ENCODE measurements at places on chromosomes 12 and 14.

DNA sequence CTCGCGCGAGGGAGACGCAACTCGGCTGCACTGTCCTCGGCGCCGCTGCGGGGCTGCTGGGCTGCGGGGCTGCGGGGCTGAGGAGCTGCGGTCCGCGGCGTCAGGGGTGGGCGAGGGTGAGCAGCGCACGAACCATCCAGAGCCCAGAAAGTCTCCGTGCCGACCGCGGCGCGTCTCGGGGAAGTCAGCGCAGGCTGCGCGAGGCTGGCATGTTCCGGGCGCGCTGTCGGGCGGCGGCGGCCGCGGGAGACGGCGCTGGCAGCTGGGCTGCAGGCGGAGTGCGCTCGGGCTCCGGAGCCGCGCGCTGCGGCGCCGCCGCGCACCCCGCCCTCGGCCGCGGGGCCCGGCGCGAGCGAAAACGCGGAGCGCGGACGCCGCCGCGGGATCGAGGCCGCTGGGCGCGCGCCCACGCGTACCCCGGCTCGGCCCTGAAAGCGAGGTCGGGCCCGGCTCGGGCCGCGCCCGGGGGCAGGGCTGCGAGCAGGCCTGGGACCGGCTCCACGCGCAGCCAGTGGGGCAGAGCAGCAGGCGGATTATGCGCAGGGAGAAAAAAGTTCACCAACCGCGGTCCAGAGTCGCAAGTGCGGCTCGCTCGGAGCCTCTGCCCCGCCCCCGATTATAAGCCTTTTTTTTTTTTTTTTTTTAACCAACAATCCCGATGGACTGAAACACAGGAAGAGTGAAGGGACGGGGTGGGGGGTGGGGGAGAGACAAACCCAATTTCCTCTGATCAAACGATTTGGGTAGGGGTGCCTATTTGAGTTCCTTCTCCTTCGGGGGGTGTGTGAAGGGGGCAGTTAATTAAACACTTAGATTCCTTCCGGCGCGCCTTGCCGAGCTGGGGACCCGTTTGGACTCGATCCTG is at the start of gene PRICKLE1:
Gene PRICKLE1, minus strand, starts transcription at position 282 of the 865 bp plus-strand sequence. CDS start 117,230 bp downstream, outside the sequence.
- no peak for DNase-seq

DNA sequence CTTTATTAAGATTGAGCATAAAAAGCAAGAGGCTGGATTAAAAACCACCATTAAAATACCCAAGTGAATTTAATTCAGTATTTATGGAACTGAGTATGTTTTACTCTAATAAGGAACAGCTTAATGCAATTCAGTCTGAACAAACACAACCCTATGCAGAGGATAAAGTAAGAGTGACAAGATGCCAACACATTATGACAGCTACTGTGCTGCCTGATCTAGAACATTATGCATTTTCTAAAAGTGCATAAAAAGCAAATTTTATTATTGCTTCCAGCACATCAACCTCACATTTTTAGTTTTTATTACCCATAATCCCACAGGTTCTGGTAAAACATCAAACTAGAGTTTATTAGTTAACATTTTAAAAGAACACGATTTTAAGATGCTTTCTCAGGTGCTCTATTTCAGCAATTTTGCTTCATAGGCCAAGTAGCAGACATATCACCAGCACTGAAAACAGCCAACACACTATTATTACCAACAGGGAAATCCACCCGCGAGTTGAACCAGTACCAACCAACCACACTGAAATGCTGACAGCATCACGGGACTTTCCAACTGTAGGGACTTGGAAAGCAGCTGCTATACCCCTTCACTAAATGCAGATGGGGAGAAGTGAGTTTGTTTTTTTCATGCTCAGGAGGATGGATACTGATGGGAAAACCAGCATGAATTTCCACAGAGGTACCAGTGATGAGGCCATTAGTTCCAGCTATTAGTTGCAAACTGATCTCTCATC is 372.1 kb downstream of the KCNH5 start:
- no peak for DNase-seq

GRCh38 chr14:59343585-59343984 is 121.6 kb downstream of the GPR135 start:
- DNase-seq, result no peak

DNA sequence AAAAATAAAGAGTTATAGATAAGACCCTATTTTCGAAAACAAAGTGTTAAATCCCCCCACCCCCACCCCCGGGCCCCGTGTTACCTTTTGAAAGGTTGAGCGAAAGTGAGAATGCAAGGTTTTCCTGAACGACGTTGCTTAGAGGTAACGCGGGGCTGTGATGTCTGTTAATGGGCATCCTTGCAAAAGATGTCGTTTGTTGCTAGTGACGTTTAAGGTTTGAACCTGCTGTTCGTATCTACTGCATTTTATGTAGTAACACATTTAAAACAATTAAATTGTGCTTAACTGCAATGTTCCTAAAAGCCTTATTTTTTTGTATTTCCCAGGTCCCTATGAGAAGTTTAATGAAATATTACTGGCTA is 1.2 kb downstream of the CPSF6 start:
- no peak for DNase-seq

GRCh38 chr12:80282761-80283160 is 161.3 kb upstream of the PTPRQ start:
- no peak for DNase-seq

DNA sequence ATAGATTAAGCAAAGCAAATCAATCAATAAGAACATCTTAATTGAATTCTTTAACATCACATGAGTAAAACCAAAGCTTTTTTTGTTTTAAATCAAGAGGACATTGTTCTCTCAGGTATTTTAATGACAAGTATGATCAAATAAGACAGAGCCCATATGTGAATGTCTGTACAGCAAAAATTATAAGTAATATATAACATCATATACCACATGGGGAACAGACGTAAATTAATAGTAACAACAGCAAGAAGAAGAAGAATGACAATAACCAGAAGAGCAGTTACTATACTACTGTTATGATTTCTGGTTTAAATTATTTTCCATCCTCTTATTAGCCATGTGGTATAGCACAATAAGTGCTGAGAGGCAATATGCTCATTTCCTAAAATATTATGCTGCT is 335.5 kb downstream of the ADAMTS20 start:
- DNase-seq, result no peak

GRCh38 chr14:73762375-73762822 is 48.2 kb upstream of the PNMA1 start:
- DNase-seq, result no peak

DNA sequence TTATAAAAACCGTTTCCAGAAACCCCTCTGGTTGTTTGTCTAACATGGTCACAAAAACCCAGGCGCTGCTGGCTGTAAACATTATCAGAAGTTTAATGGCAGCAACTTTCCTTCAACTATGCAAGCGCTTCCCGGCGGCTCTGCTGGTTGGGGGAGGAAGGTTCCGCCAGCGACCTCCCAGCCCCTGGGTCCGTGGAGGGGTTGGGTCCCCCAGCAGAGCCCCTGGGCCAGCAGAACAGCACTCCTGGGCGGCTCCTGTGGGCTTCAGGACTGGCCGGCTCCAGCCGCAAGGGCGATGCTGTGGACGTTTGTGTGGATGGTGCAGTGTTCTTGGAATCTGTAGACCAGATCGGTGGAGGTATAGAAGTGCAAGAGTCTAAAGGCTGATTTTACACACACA is 26.0 kb downstream of the LRCOL1 start:
- DNase-seq, result no peak
